Stimulated activated CD8-positive, alpha-beta memory T cell treated with anti-CD3 and anti-CD28 coated beads, Interleukin-4, amount 100 ng/mL, for 4 hours (primary cell): ENCODE measurements at places on chromosomes 1 and 21.

DNA sequence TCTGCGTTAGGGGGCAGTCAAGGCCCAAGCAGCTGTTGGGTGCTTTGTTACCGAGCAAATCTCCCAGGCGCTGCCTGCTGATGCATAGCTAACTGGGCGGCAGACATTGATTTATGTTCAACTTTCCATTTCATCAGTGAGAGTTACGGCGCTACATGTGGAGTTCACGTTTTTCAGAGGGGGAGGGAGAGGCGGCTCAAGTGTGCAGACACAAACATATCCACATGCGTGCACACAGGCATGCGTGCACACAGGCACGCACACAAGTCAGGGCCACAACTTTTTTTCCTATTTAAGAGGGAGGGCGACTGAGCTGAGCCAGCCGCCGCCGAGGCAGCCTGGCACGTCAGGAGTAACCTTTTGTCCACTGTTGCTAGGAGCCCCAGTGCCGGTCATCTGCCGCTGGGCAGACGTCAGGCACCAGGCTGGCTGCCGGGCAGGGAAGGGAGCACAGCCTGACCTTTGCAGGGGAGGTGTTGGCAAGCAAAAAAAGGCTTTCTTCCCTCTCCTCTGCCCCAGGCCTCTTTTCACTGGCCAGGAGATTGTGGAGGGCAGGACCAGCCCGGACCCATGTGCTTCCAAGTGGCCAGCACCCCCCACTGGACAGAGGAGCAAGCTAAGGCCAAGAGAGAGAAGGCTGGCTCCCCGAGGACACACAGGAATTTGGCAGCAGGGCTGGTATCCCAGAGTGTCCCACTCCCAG is 73.3 kb downstream of the MRPL37 start:
- DNase-seq: no peak

DNA sequence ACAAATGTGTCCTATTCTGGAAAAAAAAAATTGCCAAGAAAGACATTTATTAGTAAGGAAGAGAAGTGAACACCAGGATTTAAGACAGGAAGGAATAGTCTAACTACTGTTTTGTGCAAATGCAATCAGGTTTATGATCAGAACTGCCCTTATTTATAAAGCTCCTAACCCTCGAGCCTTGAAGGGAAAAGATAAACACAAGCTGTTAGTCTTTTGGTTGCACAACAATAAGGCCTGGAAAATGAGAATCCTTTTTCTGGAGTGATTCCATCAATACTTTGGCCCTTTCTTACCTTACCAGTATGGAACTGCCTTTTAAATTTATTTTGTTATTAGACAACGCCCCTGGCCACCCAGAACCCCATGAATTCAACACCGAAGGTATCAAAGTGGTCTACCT is 52.9 kb downstream of the SNRPE start:
- no peak for DNase-seq

- no peak for DNase-seq
These were observed 73.0 kb upstream of the IFFO2 start for GRCh38 chr1:19029191-19030085.

DNA sequence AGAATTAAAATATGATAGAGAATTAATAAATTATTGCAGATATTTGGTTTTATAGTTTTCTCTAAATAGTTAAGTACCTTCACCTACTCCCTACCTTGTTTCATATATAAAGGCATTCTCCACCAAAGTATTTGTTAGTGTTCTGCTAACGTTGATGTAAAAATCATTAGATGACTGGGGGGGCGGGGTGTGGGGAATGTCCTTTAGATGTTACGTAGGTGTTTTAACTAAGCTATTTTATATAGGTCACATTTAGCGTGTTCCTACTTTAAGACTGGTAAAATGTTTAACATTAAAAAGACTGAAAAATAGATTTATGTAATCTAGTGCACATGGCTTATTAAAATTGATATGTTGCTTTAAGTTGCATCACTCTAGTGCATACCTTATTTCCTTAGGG is 48.6 kb downstream of the PTPRC start:
- no peak for DNase-seq

GRCh38 chr1:203733009-203733863 is 31.7 kb upstream of the LAX1 start:
- no peak for DNase-seq

GRCh38 chr1:165287781-165288180 is 68.7 kb downstream of the LMX1A start:
- DNase-seq: no peak

DNA sequence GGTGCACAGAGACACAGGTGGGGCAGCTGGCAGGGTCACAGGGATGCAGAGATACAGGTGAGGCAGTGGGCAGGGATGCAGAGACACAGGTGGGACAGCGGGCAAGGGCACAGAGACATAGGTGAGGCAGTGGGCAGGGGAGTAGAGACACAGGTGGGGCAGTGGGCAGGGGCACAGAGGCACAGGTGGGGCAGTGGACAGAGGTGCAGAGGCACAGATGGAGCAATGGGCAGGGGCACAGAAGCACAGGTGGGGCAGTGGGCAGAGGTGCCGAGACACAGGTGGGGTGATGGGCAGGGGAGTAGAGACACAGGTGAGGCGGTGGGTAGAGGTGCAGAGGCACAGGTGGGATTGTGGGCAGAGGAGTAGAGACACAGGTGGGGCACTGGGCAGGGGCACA is 117.3 kb upstream of the KLHDC7A start:
- no peak for DNase-seq

DNA sequence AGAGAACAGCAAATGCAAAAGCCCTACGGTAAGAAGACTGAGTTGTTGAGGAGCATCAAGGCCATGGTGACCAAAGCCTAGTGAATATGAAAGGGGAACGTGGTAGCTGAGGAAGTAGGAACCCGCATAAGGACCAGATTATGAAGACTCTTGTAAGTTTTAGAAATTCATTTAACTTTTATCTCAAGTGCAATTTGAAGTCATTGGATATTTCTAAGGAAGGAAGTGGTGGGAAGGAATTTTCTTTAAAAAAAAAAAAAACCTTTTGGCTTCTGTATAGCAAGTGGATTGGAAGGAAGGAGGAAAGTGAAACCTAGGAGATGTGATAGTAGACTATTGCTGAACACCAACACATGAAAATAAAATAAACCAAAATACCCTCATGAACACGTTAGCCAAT is 119.0 kb downstream of the TNFSF18 start:
- DNase-seq: no peak

DNA sequence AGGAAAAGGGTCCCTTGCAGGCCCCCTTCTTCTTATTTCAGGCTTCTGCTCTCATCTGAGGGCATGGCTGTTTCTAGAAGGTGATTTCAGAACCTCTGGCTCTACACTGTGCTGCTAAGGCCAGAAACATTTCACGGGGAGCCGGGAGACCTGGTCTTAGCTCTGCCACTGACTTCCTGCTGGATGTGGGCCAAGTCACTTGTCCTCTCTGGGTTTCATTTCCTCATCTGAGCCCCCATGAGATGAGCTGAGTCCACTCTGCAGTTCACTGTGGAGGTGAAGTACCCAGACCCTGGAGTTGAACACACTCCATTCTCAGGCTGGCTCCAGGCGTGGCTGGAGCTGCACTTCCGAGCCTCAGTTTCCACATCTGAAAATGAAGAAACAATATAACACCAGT is 2.1 kb downstream of the PADI1 start:
- no peak for DNase-seq

GRCh38 chr1:40318970-40319621 is 2.0 kb upstream of the COL9A2 start:
- no peak for DNase-seq

GRCh38 chr1:82152356-82153271 is 351.9 kb downstream of the ADGRL2 start:
- DNase-seq: no peak

GRCh38 chr21:32360401-32360975 is 32.3 kb downstream of the URB1 start:
- DNase-seq: no peak

GRCh38 chr1:223622132-223622842 is 43.2 kb downstream of the CAPN8 start:
- DNase-seq: no peak
